ENCODE measurements at places on chromosomes 3 and 15.
A peak's percentile ranks its signal among the peaks of the same experiment; 100 is the strongest.

- DNase-seq: no peak
These were observed 6.9 kb upstream of the PPP1R2 start for GRCh38 chr3:195549931-195550519.

DNA sequence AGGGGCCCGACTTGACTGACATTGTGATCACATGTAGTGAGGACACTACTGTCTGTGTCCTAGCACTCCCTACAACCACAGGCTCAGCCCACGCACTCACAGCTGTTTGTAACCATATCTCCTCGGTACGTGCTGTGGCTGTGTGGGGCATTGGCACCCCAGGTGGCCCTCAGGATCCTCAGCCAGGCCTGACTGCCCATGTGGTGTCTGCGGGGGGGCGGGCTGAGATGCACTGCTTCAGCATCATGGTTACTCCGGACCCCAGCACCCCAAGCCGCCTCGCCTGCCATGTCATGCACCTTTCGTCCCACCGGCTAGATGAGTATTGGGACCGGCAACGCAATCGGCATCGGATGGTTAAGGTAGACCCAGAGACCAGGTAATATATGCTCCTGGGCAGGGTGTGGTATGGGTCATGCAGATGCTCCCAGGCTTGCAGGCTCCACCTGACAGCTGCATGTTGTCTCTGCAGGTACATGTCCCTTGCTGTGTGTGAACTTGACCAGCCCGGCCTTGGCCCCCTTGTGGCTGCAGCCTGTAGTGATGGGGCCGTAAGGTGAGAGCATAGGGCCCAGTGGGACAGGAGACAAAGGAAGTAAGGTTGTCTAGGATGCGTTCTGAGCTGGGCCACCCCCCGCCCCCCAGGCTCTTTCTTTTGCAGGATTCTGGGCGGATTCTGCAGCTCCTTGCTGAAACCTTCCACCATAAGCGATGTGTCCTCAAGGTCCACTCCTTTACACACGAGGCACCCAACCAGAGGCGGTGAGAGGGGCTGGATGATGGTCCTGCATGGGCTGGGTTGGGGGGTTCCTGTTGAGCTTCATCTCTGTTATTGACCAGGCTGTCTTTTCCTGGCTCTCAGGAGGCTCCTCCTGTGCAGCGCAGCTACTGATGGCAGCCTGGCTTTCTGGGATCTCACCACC is 4.4 kb downstream of the DALRD3 start:
- no peak for DNase-seq

- peak; percentile 92 for DNase-seq
These were observed 108.5 kb upstream of the PFN2 start for GRCh38 chr3:150079029-150079739.

- no peak for DNase-seq
These were observed 15.9 kb upstream of the ACTL6A start for GRCh38 chr3:179546814-179547241.

DNA sequence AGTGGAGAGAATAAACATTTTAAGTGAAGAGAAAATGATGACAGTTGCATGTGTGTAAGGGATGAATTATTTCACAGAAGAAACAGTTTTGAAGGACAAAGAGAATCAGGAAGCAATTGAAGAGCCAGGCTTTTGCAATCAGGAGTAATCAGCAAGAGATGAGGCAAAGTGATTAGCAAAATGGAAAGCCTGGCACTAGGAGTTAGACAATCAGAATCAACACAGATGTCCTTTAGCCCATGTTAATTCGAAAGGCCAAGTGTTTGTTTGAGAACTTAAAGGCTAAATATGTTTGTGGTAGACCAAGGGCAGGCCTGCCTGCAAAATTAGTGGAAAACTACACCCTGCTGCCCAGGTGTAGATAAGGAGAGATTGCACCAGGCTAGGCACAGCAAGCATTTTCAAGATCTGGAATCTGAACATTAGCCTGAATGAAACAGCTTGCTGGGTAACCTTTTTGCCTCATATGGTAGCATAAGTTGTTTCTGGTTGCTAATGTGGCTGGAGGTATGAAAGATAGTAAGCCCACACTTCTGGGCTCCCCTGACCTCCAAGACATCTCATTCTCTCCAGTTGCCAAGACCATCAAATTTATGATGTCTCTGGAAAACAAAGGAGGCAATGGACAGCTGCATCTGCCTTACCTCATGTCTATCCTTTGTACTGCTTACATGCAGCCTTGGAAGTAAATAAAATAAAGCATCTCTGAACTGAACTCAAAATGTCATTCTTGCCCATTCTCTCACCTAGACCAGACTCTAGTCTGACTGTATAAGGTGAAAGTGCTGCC is 22.0 kb upstream of the LEKR1 start:
- DNase-seq: no peak

- DNase-seq: peak; percentile 91
These were observed 18.8 kb downstream of the BCL2L10 start for GRCh38 chr15:52093539-52094510.

DNA sequence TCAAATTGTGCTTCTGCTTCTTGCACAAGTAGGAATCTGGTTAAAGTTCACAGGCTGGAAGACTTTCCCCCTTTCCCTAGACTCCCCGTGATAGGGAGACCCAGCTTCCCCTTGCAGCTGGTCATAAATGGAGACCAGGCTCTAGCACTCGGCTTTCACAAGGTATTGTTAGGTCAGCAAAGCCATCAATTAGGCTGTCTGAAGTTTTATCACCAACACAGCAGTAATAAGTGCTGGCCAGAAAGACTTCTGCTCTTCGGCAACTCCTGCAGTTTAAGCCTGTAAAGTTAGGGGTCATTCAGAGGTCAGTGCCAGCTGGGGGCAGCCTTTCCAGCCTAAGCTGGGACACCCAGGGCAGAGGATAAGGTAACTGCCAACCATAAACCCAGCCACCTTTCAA is 203.4 kb downstream of the MEIS2 start:
- DNase-seq: no peak

DNA sequence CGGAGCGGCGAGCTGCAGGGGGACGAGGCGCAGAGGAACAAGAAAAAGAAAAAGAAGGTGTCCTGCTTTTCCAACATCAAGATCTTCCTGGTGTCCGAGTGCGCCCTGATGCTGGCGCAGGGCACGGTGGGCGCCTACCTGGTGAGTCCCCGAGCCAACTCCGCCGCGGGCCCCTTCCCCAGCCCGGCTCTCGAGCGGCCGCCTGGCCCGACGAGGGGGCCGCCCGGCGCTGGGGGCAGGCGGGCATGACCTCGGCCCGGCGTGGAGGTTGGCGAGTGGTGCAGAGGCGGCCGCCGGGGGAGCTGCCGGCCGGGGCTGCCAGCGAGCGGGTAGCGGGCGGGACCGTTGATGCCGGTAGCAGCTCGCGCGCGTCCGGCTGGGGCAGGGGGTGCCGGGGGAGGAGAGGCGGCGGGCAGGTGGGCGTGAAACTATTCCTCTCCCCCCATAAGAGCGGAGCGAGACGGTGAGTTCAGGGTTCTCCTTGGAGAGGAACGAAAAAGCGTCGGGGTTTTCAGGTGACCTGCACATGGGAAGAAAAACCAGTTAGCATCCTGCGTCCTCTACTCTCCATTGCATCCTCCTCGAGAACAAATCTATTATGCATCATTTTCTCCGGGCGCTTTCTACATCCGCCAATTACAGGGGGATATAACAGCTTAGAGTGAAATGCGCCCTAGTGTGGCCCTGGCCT is 585 bp downstream of the SLCO3A1 start:
- DNase-seq: peak; percentile 20

- no peak for DNase-seq
These were observed 60.2 kb downstream of the DENND4A start for GRCh38 chr15:65731926-65732325.

GRCh38 chr3:177438596-177439220 is 241.4 kb upstream of the TBL1XR1 start:
- DNase-seq: no peak

DNA sequence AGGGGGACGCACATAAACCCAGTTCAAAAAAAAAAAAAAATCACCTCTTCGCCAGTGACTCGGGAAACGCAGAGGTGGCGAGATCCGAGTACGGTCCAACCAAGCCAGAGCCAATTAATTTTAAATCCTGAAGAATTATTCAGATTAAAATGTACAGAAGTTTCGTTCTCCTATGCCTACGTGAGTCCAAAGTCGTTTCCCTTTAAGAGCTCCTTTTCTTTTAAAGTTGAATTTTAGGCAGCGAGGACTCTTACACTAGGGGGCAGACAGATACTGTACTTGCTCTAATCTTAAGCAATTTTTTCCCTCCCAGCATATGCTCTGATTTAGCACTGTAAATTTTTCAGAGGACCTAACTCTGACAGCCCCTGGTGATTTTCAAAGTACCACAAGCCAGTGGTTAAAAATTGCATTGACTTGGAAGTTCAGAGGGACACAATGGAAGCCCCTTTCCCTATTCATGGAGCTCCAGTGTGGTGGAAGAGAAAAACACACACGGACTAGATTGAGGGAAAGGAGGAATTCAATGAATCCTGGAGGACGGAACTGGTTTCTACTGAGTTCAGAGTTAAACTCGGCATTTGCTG is 3.3 kb upstream of the NR2F2 start:
- peak; percentile 95 for DNase-seq

DNA sequence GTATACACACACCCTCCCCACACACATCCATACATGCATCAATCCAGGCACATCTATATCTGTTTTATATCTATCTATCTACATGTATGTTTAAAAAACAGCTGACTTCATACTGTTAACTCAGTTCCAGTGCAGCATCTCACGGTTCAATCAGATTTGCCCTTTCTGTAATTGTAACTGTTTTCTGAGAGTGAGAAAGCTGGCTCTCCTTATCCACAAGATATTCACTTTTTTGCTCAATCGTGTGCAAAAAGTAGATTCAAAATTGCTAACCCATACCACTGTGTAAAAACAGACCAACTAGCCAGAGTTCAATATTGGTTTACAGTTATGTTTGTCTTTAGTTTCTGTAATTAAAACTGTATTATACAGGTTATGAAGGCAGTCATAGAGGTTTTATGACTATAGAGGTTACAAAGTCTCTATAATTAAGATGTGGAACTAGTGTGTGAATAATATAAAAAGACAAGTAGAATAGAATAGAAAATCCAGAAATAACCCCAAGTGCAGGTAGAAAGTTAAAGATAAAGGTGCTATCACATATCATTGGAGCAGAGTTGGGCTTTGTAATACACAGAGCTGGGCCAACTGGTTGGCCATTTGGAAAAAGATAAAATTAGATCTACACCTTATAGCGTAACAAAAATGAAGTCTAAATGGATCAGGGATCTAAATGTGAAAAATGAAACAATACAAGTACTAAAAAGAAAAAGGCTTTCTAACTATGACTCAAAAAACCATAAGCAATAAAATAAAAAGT is 20.1 kb upstream of the MCF2L2 start:
- DNase-seq: no peak

GRCh38 chr3:9169956-9170850 is 79.2 kb downstream of the SRGAP3 start:
- DNase-seq: no peak

DNA sequence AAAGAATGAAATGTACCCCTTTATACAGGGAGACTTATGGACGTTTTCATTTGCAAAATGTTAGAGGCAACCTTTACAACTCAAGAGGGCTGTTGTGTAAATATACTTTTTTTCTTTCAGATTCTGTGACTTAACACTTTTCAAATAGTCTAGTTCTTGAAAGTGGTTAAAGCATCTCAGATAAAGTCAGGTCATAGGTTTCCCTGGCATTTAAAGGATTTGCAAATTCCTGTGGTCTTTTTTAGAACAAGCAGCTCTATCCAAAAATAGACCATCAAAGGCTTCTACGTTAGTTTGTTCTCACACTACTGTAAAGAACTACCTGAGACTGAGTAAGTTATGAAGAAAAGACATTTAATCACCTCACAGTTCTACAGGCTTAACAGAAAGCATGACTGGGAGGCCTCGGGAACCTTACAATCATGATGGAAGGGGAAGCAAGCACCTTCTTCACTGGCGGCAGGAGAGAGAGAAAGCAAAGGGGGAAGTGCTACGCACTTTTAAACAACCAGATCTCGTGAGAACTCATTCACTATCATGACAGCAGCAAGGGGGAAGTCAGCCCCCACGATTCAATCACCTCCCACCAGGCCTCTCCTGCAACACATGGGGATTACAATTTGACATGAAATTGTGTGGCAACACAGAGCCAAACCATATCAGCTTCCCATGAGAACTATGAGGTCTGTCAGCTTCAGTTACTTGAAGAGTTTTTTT is 23.3 kb upstream of the GABRR3 start:
- no peak for DNase-seq

DNA sequence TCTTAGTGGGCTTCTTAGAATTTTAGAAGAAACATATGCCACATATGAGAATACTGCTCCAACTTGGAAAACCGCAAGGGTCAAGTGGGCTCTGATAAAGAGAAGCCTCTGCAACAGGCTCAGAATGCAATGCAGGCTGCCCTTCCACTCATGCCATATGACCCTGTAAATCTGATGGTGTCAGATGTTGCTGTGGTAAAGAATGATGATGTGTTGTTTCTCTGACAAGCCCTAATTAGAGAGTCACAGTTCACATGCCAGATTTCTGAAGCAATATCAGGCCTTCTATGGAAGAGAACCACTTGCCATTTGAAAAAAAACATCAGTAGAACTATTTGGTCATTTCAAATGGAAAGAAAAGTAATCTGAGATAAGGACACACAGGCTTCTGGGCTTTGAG is 749.6 kb downstream of the AGBL1 start:
- DNase-seq: no peak

GRCh38 chr3:24686808-24687207 is 192.2 kb upstream of the THRB start:
- DNase-seq: peak; percentile 58

DNA sequence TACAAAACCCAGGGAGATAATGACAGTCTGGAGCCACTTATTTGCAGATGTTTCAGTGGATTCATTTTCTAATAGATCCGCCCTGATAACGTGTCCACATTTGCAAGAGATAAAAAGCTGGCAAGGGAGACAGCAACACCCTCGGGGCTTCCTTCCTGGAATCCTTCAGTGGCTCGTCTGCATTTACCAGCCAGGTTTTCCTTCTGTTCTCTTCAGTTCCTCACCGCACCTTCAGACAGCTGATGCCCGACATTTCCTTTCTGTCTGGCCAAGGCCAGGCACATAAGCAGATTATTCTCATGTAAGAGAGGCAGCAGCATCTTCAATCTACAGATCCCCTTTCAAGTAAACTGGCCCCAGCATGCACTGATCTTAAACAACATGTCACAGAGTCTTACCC is 56.2 kb upstream of the SPATA12 start:
- peak; percentile 62 for DNase-seq

- DNase-seq: no peak
These were observed 85.4 kb downstream of the TIGIT start for GRCh38 chr3:114379266-114379665.

GRCh38 chr3:72519946-72520604 is 328.2 kb downstream of the SHQ1 start:
- DNase-seq: no peak

DNA sequence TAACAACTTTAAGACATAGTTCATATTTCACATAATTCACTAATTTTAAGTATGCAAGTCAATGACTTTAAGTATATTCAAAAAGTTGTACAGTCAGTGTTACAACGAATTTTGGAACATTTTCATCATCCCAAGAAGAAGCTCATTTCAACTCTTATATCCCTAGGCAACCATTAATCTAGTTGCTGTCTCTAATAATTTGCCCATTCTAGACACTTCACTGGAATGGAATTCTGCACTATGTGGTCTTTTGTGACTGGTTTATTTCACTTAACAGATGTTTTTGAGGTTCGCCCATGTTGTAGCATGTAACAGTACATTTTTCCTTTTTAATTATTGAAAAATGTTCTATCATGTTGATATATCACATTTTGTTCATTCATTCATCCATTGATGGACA is 104.2 kb upstream of the SPRED1 start:
- peak; percentile 43 for DNase-seq

All from umbilical cord (tissue), 2 donors.